ENCODE measurements at places on chromosomes 5 and 9.
A peak's percentile ranks its signal among the peaks of the same experiment; 100 is the strongest.

DNA sequence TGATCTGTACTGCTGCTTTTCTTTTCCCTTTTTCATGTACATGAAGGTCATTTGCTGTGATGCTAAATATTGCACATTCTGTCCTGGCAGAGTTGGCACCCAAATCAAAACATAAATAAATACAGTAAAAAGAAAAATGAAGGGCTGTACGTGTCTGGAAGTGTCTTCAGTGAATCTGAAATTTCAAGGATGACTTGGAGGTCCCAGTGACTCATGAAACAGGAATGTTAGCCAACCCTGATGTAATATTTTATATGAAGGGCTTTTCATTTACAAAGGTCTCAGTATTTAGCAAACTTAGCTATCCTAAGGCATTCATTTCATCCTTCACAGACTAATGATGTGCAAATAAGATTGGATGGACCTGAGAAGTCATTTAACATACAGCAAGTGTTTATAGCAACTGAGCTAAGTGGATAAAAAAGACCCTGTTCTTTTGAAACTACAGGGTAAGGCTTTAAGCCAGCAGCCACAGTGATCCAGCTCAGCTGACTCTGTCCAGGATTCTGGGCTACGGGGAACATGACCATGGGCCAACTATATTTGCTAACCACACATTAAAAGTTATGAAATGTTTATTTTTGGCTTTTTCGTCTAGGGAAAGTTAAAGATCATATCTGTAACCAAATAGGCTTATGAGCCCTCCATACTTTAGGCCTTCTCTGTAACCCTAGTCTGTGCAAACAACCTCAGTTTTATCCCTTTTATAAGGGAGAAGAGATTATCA, 104.0 kb upstream of the DMRTA1 start:
- no peak for DNase-seq

GRCh38 chr9:37528652-37529471, 43.1 kb downstream of the POLR1E start:
- peak; percentile 73 for DNase-seq

- DNase-seq: no peak
Measured at GRCh38 chr5:91212714-91213092, 170.4 kb downstream of the ARRDC3 start.

DNA sequence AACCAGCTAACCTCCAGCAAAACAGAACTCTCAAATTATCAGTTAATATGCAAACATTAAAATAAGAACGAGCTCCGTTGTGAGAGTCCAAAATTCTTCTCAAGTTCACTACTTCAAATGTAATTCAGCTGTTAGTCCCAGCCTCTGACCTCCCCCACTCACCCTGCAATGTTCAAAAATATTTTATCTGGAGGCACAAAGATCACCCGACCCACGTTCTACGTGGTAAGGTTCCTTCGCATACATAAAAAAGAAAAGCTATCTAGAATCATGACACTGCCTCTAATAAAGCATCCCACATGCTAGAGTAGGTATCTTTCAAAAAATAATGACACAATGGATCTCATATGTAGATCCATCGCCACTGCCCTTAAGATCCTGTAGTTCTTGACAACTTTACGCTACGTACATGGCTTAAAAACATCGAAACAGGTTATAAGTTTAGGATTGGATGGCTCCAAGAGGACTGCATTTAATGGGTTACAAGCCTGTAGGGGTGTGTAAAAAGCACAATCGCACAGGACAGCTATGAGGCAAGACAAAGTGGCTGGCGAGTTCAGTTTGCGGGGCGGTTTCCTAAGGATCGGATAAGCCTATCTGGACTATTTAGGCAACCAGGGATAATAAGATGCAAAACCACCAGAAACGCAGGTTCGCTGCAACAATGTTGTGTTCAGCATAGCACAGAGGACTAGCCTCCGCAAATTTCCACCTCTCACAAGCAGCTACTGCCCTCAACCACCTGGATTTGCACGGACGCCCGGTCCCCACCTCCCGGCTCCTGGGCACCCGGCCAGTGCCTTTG, 969 bp downstream of the CLK4 start:
- no peak for DNase-seq

DNA sequence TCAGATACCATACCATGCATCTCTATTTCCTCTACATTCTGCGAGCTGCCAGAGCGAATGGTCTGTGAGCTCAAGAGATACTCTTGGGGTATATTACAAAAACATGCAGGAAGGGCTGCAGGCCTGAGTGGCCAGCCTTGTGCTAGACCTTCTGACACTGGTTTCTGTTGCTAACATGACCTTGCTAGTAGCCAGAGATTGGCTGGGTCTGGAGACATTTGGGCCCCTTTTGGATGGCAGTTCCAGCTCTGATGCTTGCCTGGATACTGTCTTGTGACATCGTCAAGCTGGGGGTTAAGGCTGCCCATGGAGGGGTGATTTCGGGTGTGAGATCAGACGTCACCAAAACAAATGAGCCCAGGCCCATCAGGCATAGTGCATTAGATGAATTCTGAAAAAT, 56.1 kb upstream of the FSTL4 start:
- no peak for DNase-seq

DNA sequence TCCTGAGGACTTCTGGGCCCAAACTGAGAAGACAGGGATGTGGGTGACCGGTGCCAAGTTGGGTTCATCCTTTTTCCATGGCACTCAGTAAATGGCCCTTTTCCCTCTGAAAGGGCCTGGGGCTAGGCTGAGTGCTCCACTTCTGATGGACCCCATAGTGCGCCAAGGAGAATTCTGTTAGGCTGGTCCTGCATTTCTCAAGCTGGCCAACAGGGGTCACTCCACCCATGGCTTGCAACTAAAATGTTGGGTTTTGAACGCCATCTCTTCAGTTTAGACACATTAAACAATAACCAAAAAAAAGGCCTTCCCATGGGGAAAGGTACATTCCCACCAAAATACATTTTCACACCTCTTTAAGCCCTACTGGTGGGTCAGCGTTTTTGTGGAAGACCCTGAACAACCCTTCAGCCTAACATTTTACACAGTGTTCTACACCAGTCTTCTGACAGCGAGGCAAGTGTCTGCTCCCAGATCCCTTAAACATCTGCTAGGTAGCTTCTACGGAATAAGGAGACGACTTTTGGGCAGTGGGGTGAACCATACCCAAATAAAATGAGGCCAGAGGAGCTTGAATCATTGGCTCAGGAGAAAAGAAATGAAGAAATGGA, 27.3 kb downstream of the CNTFR start:
- no peak for DNase-seq

DNA sequence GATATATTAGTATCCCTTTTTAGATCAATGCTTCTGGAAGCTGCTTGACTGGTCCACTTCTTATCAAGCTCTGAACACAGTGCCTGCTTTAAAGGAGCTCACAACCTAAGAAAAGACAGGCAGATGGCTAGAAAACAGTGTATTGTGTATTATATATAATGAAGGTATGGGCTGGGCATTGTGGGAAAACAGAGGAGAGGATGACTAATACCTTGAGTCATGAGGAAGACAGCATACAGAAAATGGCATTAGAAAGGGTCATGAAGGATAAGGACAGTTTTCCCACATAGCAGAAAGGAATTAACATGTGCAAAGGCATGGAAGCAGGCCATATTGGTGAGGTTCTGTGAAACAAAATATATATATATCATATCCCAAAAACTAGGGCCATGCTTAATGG, 309.6 kb downstream of the MLLT3 start:
- no peak for DNase-seq

DNA sequence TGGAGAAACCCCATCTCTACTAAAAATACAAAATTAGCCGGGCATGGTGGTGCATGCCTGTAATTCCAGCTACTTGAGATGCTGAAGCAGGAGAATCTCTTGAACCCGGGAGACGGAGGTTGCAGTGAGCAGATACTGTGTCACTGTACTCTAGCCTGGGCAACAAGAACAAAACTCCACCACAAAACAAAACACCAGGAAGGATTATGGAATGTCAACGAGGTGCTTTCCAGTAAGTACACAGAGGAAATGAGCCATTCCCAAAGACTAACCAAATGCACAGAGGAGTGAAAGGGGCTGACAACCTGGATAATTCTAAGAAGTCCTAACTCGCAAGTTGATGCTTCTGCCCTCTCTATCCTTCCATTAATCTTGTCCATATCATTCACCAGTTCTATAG, 126.1 kb upstream of the RETREG1 start:
- no peak for DNase-seq

GRCh38 chr9:136297766-136298735, 5.8 kb downstream of the CCDC187 start:
- DNase-seq: no peak

- no peak for DNase-seq
Measured at GRCh38 chr5:39876146-39876545, 451.4 kb upstream of the DAB2 start.

DNA sequence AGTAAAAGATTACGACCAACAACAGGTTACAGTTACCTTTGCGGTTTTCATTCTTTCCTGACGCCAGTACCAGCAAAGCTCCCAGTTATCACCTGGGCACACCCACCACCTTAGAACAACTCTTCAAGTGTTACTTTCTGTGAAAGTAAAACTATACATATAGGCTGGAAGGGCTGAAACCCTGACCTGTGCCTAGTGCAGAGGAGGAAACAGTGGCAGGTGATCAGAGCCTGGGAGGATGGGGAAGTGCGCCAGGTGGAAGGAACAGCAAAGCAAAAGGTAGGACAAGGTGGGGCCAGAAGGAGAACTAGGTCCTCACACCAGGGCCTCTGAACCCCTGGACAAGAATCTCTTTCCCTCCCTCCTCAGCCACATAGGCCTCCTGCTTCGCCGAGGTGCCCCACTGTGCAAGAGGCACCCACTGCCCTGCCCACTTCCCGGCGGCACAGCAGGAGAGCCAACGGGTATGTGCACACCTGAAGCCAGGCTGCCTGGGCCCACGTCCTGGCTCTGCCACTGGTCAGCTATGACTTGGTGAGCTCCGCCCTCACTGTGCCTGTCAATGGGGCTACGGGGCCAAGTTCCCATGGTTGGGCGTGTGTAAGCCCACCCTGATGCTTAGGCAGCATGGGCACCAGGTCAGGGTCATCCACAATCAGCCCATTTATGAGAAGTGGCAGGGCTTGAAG, 26.9 kb downstream of the BICD2 start:
- no peak for DNase-seq

- no peak for DNase-seq
Measured at GRCh38 chr5:62371409-62371808, 32.3 kb downstream of the DIMT1 start.

DNA sequence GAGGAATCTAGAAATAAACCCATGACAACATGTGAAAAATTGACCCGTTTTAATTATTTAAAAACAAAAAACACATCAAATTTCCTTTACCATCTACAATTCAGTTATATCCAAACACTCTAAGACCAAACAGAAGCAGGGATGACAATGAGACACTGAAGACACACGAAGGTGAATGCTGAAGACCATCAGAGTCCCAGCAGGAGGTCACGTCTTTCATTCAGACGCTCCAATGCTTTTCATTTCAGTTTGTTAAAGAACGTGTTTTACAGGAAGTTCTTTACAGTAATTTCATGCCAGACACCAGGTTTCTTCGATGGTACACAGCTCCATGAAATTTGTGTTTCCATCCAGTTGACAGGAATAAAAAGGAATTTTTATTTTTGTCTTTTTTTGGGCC, 10.1 kb downstream of the RBM22 start:
- no peak for DNase-seq

DNA sequence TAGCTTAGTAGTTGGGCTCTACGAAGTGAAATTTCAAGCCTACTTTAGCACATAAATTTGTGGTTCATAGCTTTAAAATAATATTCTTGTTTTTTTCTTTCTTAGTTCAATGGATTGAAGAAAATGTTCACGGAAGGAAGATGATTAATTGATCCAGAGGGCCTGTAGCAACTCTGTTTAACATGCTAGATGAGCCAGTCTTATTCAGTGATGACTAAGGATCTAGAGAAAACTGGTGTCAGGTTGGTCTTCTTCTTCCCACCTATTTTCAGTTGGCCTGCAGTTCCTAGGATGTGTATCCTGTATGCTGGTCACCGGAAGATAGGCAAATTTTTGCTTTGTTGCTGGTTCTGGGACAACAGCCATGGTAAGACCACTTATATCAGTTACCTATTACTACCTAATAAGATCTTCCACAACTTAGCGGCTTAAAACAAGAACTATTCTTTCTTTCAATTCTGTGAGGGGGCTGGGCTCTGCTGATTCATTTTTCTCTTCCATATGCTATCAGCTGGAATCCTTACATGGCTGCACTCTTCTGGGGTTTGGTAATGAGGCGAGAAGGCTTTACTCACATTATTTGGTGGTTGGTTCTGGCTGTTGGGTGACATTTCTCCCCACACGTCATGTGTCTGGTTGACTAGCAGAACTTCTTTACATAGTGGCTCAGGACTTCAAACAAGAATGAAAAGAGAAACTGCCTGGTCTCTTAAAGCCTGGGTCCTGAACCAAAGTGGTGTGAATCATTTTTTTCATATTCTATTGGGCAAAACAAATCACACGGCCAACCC, 182.7 kb upstream of the ACTBL2 start:
- no peak for DNase-seq

DNA sequence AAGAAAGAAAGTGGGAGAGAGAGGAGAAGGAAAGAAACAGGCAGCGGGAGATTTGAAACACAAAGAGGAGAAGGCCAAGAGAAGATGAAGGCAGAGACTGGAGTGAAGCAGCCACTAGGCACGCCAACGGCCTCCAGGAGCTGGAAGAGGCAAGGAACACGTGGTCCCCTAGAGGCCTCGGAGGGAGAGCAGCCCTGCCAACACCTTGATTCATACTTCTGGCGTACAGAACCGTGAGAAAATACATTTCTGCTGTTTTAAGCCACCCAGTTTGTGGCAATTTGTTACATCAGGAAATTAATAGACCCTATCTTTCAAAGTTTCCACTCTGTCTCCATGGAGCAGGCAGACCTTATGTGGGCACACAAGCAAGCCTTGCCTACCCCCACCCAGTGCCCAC, 133.4 kb downstream of the ACTL7B start:
- no peak for DNase-seq

DNA sequence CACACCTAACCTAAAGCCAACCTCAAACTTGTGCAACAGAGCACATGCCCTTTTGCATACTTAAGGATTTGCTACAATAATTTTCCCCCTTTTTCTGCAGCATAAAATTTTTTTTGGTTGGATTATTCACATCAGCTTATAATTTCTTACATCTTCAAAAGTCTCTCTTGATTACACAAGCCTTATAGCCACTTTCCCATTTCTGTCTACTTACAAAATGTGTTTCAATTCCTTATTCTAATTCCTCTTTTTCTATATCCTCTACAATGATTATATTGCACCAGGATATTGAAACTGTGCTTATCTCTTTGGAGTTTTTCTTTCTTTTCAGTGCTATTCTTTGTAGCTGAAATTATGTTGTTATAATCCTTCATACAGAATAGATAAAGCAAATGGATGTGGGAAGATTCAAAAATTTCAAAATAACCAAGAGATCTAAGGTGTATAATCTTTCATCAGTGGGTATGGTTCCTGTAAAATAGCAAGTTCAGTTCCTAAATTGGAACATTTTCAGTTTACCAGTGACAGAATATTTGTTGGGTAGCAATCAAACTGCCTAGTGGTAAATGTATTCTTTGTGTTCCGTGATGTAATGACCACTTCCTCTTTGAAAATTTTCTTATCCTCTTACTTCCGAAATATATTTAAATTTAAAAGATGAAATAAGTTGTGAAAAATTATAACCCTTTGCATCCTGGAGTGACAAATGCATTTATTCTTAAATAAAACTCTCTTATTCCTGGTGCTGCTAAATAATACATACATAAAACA, 386.8 kb upstream of the CHD1 start:
- no peak for DNase-seq

- no peak for DNase-seq
Measured at GRCh38 chr5:108660291-108660690, 87.4 kb upstream of the FER start.

GRCh38 chr9:79651251-79651795, 79.6 kb downstream of the TLE4 start:
- DNase-seq: no peak
